ENCODE measurements at places on chromosomes 7 and 10.
A peak's percentile ranks its signal among the peaks of the same experiment; 100 is the strongest.

DNA sequence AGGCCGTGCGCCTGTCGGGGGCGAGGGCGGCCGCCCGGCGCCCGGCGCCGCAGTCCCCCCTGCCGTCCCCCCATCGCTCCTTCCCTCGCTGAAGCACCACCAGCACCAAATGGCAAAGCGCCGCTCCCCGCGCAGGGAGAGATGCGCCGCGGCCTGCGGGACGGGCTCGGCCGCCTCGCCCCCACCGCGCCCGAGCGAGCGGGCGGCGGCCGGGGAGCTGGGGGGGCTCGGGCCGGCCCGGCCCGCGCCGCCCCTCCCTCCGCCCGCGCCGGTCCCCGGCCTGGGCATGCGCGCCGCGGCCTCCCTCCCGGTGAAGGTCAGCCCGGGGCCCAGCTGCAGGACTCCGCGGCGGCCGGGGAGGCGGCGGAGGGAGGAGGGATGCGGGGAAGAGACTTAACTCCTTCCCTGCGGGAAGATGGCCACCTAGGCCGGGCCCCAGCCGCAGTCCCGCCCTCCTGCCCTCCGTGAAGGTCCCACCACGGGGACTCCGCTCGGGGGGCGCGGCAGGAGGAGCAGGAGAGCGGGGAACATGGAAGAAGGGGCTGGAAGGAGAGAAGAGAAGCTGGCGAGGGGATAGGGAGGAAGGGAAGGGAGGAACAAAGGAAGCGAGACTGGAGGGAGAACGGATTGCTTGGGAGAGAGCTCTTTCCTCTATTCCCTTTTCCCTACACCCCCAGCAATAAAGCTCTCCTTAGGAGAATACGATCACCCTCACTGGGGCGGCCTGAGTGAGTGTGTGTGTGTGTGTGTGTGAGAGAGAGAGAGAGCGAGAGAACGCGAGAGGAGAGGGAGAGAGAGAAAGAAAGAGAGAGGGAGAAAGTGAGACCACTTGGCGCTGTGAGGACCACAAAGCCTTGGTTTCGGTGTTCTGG is 3.4 kb upstream of the SMARCD3 start:
- no peak overlapping the region for H3K27ac ChIP-seq
- peaks cover 2% of the 10 kb centered on the region for H3K36me3 ChIP-seq
- H3K4me3 ChIP-seq, result peak overlapping the region; percentile 3
- peaks cover 15% of the 10 kb centered on the region for H3K4me1 ChIP-seq

DNA sequence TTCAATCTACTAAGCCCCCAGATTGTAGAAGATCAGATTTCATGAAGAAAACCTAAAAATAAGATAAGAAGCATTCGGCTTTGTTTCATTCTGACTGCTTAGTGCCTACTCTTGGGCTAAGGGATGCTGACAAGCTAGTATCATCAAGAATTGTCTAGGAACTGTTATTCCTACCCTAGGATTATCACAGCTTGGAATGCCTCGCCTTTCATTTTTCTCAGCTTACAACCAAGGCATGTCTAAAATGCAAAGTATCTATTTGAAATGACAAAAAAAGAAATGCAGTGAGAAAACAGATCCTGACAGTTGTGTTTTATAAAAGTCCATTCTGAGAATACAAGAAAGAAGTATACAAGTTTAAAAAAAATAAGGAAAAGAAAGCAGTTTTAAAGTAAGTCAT is 441.0 kb downstream of the KCNMA1 start:
- no peaks in the 10 kb centered on the region for H3K27me3 ChIP-seq
- H3K4me3 ChIP-seq, result no peak overlapping the region

DNA sequence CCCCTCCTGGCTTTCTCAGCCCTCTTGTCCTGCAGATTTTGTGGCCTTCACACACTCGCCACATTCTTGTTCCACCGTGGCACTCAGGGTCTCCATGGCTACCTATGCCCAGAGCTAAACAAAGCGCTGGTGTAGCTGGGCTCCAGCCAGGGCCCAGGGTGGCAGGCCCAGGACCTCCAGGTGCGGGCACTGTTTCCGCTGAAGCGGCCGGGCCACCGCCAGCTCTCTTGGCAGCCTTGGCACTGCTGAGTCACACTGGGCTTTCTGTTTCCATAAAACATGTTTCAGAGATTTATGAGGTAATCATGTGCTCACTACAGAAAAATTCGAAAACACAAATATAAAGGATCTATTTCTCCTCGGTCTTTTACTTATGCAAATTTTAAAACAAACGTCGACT is 51.3 kb downstream of the AOC1 start:
- DNase-seq, result no peak
- peaks cover 1% of the 10 kb centered on the region for H3K4me1 ChIP-seq
- no peaks in the 10 kb centered on the region for H3K36me3 ChIP-seq
- no peak overlapping the region for H3K27ac ChIP-seq
- H3K4me3 ChIP-seq, result no peak overlapping the region

- H3K27me3 ChIP-seq, result no peaks in the 10 kb centered on the region
- DNase-seq, result no peak
- H3K27ac ChIP-seq, result peak overlapping the region; percentile 69
- H3K4me3 ChIP-seq, result peak overlapping the region; percentile 5
Measured at GRCh38 chr10:32318476-32318896, 28.5 kb downstream of the EPC1 start.

DNA sequence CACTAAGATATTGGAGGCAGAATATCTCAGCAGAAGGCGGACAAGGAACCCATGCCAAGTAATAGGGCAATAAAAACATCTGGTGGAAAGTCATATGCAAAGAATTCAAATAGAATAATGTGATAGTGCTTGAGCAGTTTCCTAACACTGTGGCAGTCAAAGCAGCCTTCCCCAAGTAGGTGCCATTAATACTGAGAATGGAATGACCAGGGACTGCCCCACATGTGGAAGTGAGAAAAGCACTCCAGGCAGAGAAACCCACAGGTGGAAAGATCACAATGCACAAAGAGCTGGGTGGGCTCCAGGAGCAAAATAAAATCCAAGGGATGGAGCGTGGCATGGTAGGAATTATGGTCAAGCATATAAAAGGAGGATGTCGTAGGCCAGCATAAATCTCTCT is 64.4 kb upstream of the NME8 start:
- no peak overlapping the region for H3K27ac ChIP-seq
- peaks cover 3% of the 10 kb centered on the region for H3K27me3 ChIP-seq
- DNase-seq, result no peak

GRCh38 chr10:132798403-132798802 is 12.5 kb upstream of the NKX6-2 start:
- no peak overlapping the region for H3K27ac ChIP-seq
- no peak overlapping the region for H3K4me3 ChIP-seq
- no peaks in the 10 kb centered on the region for H3K4me1 ChIP-seq
- no peaks in the 10 kb centered on the region for H3K27me3 ChIP-seq

DNA sequence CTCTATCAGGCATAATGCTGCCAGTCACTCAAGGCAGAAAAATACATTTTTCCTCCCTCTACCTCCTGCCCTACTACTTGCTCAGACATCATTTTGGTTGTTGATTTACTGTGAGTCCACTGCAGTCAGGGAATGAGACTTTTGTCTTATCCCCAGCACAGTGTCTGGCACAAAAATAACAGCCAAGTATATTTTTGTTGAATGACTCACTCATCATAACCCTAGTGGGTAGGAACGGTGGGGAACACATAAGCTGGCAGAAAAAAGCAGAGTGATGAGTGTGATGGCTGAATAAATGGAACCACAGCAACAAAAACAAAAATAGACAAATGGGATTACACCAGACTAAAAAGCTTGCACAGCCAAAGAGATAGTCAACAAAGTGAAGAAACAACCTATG is 65.8 kb upstream of the LAMB4 start:
- no peak overlapping the region for H3K4me3 ChIP-seq
- H3K27me3 ChIP-seq, result peaks cover 4% of the 10 kb centered on the region
- no peaks in the 10 kb centered on the region for H3K36me3 ChIP-seq
- no peak for DNase-seq

- H3K36me3 ChIP-seq, result no peaks in the 10 kb centered on the region
- no peaks in the 10 kb centered on the region for H3K4me1 ChIP-seq
- H3K4me3 ChIP-seq, result no peak overlapping the region
- no peaks in the 10 kb centered on the region for H3K27me3 ChIP-seq
- no peak overlapping the region for H3K27ac ChIP-seq
- DNase-seq, result no peak
Measured at GRCh38 chr10:36534471-36535002, 590.9 kb upstream of the ANKRD30A start.

DNA sequence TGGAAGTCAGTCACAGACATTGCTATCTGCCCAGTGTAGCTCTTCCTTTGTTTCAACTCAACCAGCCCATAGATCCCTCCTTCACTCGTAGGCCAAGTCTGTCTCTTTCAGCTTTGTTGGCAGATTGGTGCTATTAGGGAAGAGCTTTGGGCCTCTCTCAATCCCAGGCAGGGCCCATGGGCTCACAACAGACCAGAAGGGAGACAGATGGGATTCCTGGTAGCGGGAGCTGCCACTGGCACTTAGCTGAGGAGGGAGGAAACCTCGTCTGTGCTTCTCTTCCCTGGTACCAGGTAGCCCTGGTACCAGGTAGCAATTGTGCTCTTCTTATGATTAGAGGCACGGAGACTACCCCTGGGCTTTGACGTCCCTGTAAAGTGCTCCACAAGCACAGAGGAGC is 592.0 kb downstream of the TYW1 start:
- H3K4me1 ChIP-seq, result no peaks in the 10 kb centered on the region
- no peak for DNase-seq
- H3K4me3 ChIP-seq, result no peak overlapping the region
- H3K27me3 ChIP-seq, result no peaks in the 10 kb centered on the region

GRCh38 chr7:75847707-75848106 is 31.1 kb upstream of the RHBDD2 start:
- no peak for DNase-seq
- H3K4me1 ChIP-seq, result peaks cover 12% of the 10 kb centered on the region
- H3K27ac ChIP-seq, result no peak overlapping the region

- H3K4me3 ChIP-seq, result no peak overlapping the region
- no peaks in the 10 kb centered on the region for H3K27me3 ChIP-seq
- peaks cover 62% of the 10 kb centered on the region for H3K36me3 ChIP-seq
- H3K27ac ChIP-seq, result no peak overlapping the region
- DNase-seq, result no peak
Measured at GRCh38 chr10:88911851-88912250, 31.8 kb downstream of the STAMBPL1 start.

DNA sequence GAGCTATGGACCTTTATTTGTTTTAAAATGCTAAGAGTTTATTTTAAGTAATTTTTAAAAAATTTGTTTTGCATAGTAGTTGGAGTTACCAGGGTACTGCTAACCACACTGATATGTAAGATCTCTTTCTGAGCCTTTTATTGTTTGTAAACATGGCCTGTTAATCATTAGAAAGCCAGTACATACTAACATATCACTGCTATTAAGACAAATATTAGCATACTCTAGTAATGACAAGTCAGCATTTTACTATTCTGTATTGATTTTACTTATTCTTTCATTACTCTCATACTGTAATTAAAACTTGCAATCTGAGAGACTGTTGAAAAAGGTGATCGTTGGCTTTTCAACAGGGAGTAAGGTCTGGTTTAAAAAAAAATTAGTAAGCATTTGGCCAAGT is 66.7 kb downstream of the PTEN start:
- H3K36me3 ChIP-seq, result peaks cover 37% of the 10 kb centered on the region
- H3K4me1 ChIP-seq, result peaks cover 57% of the 10 kb centered on the region
- H3K27me3 ChIP-seq, result no peaks in the 10 kb centered on the region
- no peak overlapping the region for H3K27ac ChIP-seq
- H3K4me3 ChIP-seq, result no peak overlapping the region
- DNase-seq, result no peak

DNA sequence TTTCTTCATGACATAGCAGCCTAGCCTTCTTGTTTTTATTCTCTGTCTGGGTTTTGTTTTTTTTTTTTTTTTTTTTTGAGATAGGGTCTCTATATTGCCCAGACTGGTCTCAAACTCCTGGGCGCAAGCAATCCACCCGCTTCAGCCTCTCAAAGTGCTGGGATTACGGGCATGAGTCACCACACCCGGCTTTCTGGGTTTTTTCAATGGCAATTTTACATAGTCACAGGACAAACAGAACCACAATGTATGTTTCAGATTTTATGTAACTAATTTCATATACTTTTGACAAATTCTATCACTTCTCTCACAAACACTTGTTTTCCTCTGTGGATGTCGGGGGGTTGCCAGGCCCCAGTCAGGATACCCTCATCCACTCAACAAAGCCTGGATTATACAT is 16.5 kb downstream of the DOCK4 start:
- H3K4me1 ChIP-seq, result no peaks in the 10 kb centered on the region
- DNase-seq, result no peak
- peaks cover 11% of the 10 kb centered on the region for H3K27me3 ChIP-seq
- H3K4me3 ChIP-seq, result no peak overlapping the region

DNA sequence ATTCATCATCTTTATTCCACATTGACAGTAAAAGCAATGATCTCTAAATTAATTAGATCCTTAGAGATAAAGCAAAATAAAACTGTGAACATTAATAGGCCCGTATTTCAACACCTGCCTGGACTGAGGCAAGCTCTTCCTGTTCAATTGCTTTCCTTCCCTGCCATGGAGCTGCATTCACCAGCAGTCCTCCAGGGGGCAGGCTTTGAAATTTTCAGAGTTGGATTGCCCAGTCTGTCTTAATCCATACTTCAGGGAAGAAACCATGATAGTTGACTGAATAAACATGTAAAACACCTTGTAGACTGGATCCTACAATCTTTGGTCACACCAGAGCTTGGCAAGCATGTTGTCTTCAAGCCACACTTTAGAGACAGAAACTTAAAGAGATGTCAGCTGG is 936.6 kb downstream of the NRG3 start:
- no peaks in the 10 kb centered on the region for H3K27me3 ChIP-seq
- no peak for DNase-seq
- no peaks in the 10 kb centered on the region for H3K4me1 ChIP-seq
- H3K4me3 ChIP-seq, result no peak overlapping the region
- H3K36me3 ChIP-seq, result no peaks in the 10 kb centered on the region

DNA sequence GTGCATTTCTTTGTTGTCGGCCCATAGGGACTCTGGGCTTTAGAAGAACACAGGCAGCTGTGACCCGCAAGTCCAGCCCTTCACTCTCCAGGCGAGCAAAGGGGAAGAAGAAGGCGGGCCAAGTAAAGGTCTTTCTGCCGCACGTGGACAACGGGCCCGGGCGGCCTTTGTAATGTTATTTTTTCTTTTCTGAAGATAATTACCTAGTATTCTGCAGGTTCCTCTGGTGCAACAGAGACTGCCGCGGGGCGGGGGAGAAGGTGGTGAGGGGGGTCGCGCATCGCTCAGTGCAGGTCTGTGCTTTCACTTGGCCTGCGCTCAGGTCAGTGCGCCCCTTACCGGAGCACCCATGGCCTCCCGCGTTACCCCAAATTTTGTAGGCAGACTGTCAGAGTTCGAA is 7.1 kb upstream of the TBX20 start:
- no peak overlapping the region for H3K27ac ChIP-seq
- H3K27me3 ChIP-seq, result peaks cover 66% of the 10 kb centered on the region
- H3K4me1 ChIP-seq, result no peaks in the 10 kb centered on the region
- H3K4me3 ChIP-seq, result no peak overlapping the region
- no peak for DNase-seq

All from activated T-helper 1 cell treated with anti-CD3 and anti-CD28 coated beads, Interleukin-12 subunit alpha, Interleukin-12 subunit beta, Interleukin-2, Interleukin-4 antibody, amounts not matched to agents 30 ng/mL and 10 ng/mL and 1 ng/mL, durations not matched to agents 14 hours and 24 hours and 36 hours (primary cell).